Kidney (tissue), 22 donors: ENCODE measurements at places on chromosomes 12 and 14. TPM values are rescaled to one million over a fixed set of nuclear protein-coding genes. Genes with fewer than 3 reads are reported as not detected.
A peak's percentile ranks its signal among the peaks of the same experiment; 100 is the strongest.

The ATP5F1B gene
- total RNA-seq: 568 TPM

The EML5 gene
- total RNA-seq: 2.8 TPM

The CEP128 gene
- 9.0 TPM for total RNA-seq

The OASL gene
- total RNA-seq: 1.0 TPM

The ADAMTS20 gene
- not detected for total RNA-seq

The WNT1 gene
- total RNA-seq: not detected

The BRI3BP gene
- 8.8 TPM for total RNA-seq

The KDM2B gene
- 19.7 TPM for total RNA-seq

The XPOT gene
- total RNA-seq: 55.0 TPM

DNA sequence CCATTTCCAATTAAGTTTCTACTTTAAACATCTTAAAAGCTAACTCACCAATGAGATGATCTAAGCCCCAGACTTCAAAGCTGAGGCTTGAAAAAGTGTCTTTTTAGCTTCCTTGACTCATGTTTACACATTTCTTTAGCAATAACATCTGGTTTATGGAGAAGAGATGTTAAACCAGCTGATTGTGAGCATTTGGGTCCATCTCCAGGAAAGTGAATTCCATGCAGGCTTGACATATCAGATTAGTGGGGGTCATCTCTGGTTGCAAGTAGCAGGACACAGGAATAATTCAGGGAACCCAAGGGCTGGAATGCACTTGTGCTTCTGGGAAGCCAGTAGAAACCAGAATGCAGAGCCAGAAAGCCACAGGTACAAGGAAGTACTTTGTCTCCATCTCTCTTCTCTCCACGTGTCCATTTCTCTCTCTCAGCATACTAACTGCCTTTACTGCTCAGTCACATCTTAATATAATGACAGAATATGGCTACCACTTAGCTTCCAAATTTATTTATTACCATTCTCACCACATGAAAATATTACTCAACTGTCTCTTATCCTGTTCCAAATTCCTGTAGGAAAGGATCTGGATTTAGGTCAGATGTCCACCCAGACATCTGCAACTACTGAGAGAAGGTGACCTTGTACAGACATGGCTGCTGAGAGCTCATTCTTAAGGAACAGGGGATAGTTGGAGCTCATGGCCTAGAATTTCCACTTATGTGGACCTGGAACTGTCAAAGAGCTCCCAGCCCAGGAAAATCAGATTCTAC is 104.4 kb downstream of the SCN8A start:
- DNase-seq: no peak

DNA sequence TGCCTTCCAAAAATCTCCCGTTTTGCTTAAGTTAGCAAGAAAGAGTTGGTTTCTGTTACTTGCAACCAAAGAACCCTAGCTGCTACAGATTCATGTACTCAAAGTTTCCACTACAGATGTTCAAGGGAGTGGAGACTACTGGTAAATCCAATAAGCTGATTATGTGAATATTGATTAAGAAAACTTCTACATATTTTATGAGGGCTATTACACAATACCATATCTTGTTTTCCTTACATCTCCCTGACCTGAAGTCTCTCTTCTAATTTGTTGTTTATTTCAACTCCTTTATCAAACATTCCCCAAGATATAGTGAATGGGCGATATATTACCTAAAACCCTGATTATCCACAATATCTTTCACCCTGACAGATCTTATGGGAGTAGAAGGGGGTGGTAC is 164.4 kb upstream of the PLXNC1 start:
- DNase-seq: no peak

DNA sequence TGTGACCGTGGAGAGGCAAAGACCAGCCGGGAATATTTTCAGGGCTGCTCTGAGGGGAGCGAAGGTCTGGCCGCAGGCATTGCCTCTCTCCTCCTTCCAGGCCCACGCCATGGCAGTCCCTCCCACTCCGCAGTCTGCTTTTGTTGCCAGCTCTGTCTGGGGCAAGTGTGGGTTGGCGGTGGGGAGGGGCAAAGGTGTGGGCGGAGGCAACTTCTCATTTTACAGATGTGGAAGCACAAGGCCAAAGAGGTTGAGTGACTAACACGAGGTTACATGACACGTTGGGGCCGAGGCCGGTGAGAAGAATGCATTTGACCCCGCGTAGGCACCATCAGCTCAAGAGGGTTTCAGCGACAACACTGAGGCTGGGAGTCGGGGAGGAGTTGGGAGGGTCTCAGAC is 6.1 kb upstream of the FAIM2 start:
- peak; percentile 89 for DNase-seq

- DNase-seq: no peak
Observed at GRCh38 chr12:51517800-51518199, 73.2 kb upstream of the SCN8A start.

- DNase-seq: no peak
Observed at GRCh38 chr12:15928346-15928745, 17.2 kb downstream of the DERA start.

DNA sequence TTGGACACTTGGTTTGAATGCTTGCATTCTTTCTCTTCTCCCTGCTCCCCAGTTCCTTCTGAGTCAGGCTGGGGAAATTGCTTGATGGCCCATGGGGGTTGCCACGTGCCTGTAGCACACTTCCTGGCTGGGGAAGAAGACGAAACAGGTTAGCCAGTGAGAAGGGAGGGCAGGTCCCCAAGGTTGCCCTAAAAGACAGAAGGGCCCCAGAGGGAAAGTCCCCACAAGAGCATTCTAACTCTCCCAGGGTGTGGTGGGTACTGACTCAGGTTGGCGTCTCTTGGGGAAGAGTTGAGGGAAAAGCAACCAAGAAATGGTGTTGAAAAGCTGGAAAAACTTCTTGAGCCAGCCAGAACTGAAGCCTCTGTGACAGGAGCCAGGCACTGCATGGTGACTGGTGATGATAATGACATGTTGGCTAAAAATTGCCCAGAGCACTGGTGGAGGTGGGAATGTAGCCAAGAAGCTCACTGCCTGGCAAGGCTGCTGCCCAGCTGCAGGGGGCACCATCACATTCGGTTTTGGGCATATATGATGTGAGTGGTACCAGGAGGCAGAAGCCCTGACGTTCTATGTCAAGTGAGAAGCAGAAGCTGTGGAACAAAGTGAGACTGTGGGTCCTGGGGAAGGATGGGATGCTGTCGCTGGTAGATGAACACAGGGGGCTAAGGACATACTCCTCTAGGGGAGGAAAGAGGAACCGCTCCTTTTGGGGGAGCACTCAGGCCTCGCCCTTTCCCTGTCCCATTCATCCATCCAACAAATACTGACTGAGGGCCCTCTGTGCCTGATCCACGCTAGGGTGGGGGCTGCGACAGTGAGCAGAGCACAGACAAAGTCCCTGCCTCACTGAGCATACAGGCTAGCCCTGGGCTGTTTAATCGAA is 8.1 kb upstream of the RABGGTA start:
- no peak for DNase-seq

- DNase-seq: peak; percentile 36
Observed at GRCh38 chr14:22932146-22932545, 3.0 kb upstream of the PRMT5 start.

- DNase-seq: peak; percentile 79
Observed at GRCh38 chr12:56628671-56629458, 1.3 kb downstream of the BAZ2A start.

DNA sequence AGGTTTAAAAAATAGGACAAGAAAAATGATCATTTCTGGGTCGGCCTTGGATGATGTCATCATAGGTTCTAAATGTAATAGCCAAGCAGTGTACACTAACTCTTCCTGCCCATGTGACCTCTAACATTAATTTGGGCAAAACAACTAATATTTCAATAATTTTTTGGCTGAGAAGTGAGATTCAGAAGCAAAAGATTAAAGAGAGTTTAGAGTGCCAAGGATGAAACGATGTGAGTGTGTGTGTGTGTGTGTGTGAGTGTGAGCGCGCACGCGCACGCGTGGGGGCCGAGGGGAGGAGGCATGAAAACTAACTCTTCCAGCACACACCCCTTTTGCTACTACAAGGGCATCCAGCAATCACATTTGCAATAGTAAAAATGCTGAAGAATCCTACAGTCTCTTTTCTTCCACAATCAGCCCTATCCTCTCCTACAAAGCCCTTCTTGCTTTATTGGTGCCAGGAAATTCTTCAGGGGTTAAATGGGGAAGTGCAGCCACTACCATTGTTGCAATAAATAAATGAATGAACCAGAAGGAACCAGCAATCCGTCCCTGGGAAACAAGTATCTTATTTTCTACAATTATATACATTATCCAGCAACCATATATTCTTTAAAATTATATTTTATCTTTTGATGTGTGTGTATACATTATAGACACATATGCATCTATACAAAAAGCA is 52.9 kb downstream of the PEBP1 start:
- DNase-seq: peak; percentile 51

DNA sequence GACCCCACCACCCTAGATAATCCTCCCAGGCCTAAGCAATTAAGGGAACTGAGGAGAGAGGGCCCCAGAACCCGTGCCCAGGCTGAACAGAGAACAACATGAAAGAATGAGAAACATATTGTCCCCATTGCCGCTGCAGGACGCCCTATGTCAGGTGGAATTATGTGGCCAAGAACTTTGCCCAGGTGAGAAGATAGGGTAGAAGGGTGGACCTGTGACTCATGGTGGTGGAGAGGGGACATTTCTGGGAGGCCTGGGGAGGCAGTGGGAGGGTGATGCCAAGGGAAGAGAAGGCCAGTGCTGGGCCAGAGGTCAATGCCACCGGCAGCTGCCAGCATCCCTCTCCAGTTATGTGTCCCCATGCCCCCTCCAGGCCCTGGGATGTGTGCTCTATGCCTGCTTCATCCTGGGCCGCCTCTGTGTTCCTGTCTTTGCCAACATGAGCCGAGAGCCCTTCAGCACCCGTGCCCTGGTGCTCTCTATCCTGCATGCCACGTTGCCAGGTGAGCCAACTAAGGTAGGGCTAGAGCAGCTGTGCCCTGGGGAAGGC is 15.5 kb downstream of the SOAT2 start:
- DNase-seq: no peak

DNA sequence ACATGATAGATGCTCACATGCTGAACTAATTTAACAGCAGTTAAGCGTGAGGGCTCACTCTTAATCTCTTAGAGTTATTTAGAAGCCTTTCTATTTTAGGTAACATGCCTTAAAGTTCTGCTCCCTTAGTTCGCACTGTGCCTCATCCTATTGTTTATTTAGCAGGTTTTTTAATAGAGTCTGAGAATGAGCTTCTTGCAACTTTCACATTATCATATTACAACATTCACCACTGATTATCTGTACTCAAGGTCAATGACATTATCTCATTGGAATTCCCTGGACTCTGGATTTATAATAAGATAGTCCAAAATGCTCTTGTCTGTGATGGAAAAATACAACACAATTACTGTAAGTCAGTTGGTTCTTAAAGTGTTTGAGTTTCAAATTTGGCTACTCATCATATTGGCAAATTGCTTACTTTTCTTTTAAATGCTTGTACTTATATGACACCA is 183.6 kb upstream of the SLC38A2 start:
- peak; percentile 26 for DNase-seq

GRCh38 chr14:103908580-103908979 is 19.7 kb upstream of the TDRD9 start:
- DNase-seq: no peak
